ENCODE measurements at places on chromosomes 5 and 9.
A peak's percentile ranks its signal among the peaks of the same experiment; 100 is the strongest.

DNA sequence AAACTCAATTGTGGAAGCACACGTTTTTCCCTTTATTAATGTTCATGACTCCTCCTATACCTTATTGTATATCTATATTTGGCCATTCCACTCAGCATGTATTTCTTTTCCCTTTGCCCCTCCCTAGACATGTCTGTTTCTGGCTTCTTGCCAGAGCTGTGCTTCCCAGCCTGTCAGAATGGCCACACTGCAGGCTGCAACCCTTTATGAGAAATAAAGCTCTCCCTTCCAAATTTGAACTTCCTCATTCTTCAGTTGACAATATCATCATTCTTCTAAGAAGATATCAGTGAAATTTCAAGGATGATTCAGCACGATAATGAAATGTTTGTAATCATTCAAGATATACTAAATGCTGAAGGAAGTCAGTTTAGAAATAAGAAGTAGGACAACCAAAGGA is 107.6 kb upstream of the PRSS3 start:
- DNase-seq, result no peak

- no peak for DNase-seq
Observed at GRCh38 chr5:16457451-16457850, 8.1 kb downstream of the ZNF622 start.

GRCh38 chr5:168972731-168973130 is 328.2 kb downstream of the SLIT3 start:
- DNase-seq, result no peak

DNA sequence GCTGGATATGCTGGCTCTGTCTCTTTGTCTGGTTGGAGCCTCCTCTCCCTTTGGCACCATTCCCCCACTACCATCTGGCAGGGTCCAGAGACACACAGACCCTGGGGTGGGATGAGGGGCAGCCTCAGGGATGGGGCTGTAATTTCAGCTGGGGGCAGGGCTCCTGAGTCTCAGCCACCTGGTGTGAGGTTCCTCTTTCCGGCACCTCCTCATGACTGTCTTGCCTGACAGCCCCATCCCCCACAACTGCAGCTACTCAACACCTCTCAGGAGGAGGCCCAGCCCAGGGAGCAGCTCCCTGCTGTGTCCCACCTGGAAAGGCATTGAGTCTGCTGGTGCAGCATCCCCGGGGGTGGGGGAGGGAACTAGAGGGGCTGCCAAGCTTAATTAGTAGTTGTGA is 11.7 kb upstream of the RPS14 start:
- no peak for DNase-seq

DNA sequence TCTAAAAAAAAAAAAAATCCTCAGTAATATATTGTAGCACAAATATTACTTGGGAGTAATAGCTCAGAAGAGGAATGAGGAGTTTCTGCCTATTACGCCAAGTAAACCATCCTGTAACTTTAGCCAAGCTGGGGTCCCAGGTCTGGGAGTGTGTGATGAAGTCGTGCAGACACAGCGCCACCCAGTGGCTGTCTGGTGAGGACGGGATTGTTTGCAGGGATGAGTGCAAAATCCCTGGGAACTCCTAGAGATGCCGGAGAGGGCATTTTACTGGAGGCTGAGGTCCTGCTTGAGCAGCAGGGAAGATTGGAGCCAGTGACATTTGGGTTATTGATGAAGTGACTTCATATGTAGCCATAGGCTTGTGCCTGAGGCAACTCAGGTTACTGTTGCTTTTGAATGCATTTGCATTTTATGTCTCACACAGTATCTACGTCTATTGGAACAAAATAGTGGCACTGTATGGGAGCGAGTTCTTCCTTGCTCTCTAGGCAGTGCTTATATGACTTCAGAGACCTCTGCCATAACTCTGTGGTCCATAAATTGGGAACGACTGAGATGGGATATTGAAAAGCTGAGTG is 72.8 kb downstream of the PSAT1 start:
- DNase-seq, result peak; percentile 46
